ENCODE measurements at places on chromosomes 2 and 18. TPM values are rescaled to one million over a fixed set of nuclear protein-coding genes. Genes with fewer than 3 reads are reported as not detected.
A peak's percentile ranks its signal among the peaks of the same experiment; 100 is the strongest.

DNA sequence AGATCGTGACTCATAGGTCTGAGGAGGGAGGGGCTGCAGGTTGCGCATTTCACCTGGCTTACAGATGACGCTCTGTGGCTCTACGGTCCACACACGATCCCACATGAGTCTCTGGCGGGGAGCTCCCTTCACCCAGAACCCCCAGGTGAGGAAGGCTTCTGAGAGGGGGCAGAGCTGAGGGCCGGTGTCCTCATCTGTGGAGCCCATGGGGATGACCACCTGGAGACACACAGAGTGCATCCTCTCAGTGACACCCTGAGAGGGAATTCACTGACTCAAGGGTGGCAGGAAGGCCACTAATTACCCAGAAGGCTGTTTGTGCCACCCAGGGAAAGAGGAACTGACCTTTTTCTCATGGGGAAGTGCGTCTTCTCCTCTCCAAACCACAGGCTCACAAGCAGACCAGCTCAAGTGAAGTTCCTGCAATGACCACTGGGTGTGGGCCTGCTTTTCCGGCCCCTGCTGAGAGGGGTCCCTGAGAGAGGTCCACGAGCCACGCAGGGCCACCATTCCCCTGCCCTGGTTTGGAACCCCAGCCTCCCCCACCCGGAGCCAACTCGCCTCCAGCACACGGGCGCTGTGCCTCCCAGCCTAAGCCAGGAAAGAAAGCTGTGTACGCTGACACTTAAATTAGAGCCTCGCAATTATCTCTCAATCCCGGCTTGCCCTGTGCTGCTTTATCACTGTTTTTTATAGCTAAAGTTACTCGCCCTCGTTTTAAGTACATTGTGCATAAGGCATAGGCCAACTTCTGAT is 114.1 kb downstream of the BCL11A start:
- DNase-seq, result no peak

DNA sequence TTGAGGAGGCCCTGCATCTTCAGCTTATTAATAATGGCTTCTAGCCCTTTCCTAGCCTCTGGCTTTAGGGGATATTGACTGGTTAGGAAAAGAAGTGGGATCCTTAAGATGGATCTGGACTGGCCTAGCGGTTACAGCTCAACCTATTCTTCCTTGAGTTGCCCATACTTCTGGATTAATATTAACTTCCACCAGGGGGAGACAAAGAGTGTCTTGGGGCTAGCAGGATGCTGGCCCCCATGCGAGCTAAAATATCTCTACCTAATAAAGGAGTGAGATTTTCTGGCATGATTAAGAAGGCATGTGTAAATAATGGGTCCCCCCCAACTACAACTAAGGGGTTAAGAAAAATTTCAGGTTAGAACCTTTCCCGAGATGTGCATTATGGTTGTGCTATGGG is 23.2 kb upstream of the PLA2R1 start:
- no peak for DNase-seq

DNA sequence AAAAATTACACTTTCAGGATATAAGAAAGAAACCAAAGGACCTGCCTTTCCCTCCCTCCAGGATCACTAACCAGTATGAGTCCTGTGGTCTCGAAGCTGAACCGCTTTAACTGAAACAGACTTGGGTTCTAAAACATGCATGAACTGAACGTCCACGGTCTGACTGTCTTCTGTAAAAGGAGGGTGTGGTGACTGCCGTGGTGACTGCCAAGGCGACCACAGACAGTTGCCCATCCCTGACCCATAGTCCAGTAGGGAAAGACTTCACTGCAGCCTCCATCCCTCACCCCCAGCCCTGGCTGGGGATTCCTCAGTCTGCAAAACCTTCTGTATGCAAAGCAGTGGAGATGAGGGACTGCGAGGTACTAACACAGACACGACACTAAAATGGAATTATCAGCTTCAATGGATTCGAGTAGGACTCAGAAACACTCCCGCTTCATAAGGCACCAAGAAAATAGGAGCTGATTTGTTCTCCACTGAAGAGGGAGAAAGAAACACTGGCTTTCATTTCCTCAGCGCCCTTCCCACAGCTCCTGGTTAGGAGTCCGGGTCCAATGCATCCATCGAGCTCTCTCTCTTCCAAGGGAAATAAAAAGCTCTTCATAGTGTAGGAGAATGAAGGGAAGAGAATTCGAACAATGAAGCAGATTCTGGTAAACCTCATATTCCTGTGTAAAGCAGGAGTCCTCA is 197.2 kb downstream of the HDAC4 start:
- DNase-seq, result no peak

- no peak for DNase-seq
Measured at GRCh38 chr2:226300196-226300886, 499.3 kb downstream of the IRS1 start.

DNA sequence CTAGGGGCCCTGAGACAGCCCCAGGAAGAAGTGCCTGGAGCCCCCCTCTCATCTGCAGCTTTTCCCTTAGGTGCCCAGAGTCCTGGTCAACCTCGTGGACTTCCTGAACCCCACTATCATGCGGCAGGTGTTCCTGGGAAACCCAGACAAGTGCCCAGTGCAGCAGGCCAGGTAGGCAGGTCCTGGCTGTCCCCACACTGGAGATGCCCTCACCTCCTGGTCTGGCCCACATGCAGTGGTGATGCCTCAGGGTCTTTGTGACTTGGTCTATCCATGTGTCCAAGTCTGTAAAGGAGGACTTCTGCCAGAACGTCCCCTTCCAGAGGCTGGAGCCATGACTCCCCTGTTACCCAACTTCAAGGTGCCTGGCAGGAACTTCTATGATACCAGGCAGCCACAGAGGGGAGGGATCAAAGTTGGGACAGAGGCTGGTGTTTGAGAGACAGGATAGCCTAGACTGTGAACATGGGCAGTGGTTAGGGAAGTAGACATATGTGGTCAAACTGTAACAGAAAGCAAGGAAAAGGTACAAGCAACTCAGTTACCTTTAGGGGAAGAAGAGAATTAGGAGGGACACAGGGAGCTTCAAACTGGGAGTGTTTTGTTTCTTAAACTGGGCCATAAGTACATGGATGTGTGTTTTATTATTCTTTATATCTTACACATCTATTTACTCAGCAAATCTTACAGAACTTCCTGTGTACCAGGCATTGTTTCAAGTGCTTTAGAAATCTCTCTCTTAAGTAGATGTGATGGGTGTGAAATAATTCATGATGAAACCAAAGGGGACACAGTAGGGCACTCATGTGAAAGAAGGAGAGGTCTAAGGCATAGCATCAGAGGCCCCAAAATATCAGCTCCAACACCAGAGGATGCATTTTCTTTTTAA is 107.1 kb downstream of the PLB1 start:
- DNase-seq, result peak; percentile 31

DNA sequence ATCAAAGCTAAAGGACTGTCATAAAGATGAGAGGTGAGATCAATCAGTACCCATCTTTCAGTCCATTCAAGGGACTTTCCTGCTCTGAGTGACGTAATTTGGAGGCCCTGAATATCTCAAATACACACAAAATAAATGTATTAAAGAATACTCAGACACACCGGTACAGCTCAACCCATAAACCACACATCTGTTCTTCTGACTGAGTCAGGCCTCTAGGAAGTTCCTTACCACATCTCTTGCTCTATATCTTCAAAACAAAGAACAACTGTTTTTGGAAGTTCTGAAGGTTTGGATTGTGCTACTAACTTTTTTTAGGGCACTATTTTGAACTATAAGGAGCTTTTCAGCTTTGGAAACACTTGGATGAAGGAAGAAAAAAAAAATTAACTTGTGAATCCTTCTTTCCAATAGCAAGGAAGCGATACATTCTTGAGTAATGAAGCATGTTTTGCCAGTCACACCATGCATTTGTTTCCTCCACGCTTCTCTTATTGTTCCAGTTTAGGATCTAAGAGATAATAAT is 866.5 kb upstream of the VRK2 start:
- DNase-seq, result peak; percentile 31

- peak; percentile 88 for DNase-seq
Measured at GRCh38 chr2:63078852-63079606, 28.4 kb downstream of the OTX1 start.

GRCh38 chr2:229060147-229060546 is 210.9 kb downstream of the PID1 start:
- DNase-seq, result no peak

- no peak for DNase-seq
Measured at GRCh38 chr2:64731746-64732145, 78.0 kb upstream of the SERTAD2 start.

- no peak for DNase-seq
Measured at GRCh38 chr2:46666754-46667153, 187.4 kb downstream of the TMEM247 start.

GRCh38 chr18:830315-830901 is 18.4 kb upstream of the YES1 start:
- peak; percentile 32 for DNase-seq

DNA sequence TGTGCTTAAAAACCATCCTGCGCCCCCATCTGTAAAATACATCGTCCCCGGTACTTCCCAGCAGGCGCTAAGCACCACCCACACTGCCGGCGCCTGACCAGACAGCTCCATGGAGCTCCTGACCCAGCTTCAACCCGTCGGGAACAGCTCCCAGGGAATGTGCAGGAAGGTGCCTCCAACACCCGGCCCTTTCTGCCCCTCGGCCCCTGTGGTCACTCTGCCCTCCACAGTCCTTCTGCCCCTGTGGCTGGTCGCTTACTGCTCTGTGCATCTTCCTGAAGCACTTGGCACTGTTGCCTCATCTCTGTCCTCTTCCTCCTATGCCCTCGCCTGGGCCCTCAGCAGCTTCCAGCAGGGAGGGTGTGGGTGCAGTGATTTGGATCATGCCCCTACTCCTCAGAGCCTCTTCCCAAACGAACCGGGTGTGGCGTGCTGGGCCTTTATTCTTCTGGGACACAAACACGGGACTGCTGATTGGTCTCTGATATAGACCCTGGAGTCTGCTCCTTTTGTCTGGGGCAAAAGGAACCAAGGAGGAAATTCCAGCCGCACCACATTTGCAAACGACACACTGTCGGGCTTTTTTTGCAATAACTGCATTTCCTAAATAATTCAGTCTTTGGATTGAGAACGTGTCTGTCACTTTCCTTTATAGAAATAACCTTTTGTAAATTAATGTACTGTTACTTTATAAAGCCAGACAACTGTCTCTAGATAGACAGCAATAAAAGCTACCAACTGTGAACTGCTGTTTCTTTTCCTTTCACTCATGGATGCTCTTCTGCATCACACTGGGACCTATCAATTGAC is 65.9 kb downstream of the ADI1 start:
- DNase-seq, result no peak

DNA sequence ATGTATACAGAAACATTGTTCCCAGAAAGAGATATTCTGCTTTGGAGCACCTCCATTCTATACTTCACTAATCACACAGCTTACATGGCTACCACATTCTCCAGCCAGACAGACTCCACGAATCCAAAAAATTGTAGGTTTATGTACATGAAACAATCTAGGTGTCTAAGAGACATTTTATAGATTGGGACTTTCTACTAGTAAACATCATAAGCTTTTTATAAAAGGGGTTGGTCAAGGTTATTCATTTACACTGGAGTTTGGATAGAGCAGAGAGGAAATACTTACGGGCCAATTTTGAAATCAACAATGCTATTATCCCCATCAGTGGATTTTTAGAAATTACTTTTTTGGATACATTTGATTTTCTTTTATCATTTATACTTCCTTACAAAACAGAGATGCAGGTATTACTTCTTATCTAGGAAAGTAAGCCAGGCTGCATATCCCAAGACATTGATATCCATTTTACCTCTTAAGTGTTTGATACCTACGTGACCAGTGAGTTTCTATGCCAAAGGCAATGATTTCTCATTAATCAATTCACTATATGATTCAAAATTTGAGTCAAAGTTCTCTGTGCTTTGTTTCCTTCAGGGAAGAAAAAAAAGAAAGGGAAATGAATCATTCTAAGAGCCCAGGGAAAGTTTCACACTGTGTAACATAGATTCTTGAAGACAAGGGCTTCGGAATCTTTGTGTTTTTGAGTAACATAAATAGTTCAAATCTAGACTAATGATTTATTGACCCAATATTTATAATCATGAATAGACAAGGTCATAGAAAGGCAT is 140.5 kb downstream of the PTH2R start:
- peak; percentile 53 for DNase-seq

DNA sequence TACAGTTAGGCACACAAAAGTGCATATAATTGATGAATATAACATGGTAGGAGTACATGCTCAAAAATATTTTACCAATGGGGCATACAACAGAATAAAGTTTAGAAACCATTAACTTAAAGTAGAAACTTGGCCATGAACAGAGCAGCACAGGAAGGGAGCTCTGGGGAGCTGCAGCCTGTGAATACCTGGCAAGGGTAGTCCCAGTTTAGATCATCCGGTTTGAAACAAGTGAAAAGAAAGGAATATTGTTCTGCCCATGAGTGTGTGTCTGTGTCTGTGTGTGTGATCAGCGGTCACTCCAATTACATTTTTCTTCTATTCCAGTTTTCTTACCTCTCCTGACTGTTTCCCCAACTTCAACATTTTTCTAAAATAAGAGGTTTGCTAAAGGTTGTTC is 233.0 kb downstream of the ALK start:
- DNase-seq, result no peak

DNA sequence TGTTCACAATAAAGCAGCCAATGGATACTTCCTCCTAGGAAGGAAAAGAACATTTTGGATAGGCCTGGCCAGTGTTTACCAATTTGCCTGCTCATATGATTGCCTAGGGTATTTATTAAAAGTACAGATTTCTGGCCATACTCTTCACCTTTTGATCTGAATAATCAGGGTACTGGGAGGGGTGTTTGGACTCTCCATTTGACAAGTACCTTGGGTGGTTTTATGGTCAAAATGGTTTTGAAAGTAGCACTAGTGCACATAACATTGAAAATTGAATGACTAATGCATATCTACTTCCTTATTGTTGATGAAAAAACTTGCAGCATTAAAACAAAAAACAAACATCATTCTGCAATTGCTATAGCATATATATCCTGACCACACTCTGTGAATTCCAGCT is 333.3 kb upstream of the CDH2 start:
- DNase-seq, result no peak

DNA sequence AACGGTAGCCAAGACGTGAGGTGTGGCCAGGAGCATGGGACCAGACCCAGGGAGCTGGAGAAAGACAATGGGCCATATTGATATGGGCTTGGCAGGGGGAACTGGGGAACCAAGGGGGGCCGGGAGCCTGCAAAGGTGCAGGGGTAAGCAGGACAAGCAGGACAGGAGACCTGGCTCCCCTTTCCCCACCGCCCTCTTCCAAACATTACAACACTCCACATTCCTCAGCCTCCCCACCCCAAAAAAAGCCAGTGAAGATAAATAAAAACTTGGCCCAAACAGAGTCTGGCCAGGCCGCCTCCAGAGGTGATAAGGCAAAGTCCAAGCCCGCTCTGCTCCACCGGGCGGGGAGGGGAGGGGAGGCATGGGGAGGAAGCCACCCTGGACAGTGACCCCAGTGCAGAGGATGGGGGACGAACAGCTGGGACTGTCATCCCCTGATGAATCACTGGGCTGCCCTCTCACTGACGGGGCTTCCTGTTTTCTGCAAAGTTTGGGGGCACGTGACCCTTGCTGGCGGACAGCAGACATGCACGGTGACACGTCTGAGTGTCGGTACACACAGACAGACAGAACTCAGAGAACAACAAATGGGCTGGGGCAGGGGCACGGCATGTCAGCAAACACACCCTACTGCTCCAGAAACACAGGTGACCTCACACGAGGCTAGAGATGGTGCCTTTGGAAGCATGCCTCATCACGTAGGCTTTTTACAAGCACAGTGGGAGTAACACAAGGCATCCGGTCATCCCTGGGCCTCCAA is 100.2 kb downstream of the TNS1 start:
- peak; percentile 79 for DNase-seq

GRCh38 chr2:105320651-105321215 is 8.8 kb downstream of the TGFBRAP1 start:
- peak; percentile 36 for DNase-seq

- no peak for DNase-seq
Measured at GRCh38 chr2:110969696-110970095, 151.0 kb upstream of the BCL2L11 start.

The AOX1 gene
- 8.0 TPM for total RNA-seq

The GNLY gene
- not detected for total RNA-seq

All from renal cortical epithelial cell (primary cell).